RPMI8226 (cell line): ENCODE measurements at places on chromosomes 3 and 15.

- no peak for DNase-seq
These were observed 144.5 kb downstream of the NAALADL2 start for GRCh38 chr3:175003590-175003989.

DNA sequence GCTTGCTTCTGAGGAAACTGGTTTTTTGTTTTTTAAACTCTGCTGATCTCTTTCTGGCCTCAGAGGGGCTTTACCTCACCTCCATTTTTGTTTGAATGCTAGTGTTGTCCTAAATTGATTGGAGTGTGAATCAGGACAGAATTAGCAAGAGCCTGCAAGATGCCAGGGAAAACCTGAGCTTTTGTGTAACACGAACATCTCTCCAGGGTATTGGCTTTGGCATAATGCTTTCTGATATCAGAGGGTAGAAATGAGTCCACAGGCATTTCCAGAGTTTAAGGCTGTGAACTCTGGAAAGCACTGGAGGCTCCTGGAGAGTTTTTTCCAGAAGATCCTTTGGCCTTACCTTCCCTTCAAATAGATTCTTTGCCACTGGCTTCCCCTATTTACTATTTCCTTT, 87.1 kb downstream of the WDR76 start:
- DNase-seq, result no peak

DNA sequence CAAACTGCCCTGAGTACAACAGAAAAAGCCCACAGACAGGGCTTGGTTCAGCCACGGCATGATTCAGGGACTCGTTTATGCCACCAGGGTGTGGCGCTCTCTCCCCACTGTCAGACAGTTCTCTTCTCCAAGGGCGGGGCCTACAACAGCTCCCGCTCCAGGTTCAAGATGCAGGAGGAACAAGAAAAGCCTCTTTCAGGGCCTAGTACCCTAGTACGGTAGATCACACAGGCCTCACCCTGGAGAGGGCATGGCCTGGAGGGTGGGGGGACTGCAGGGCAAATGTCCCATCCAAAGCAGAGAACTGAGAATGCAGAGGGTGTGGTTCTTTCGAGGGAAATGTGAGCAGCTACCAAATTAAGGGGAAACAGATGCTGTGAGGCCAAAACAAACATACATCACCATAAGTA, 12.0 kb downstream of the MESD start:
- DNase-seq, result peak; percentile 58

GRCh38 chr3:106552351-106553043, 683.7 kb upstream of the CBLB start:
- DNase-seq, result peak; percentile 56

DNA sequence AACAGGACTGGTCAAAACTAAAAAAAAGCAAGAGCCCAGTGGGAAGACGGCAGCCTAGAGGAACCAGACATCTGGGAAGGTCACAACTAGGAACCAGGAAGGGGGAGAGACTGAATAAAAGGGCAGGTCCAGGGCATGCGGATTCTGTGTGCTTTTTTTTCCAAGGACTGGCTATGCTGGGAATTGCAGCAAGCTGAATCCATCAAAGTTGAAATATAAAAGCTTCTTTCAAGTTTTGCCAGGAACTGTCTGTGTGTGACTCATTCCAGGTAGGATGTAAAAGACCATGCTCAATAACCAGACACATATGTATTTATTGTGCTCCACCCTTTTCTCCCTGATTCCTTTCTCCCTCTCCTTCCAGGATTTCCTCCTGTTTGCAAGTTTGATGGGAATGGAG, 47.9 kb upstream of the CCDC80 start:
- no peak for DNase-seq
